ENCODE measurements at places on chromosomes 4 and X. TPM values are rescaled to one million over a fixed set of nuclear protein-coding genes. Genes with fewer than 3 reads are reported as not detected.

Gene CYBB
- not detected for total RNA-seq

Gene RHOH
- 1.2 TPM for total RNA-seq

Gene P2RY8
- total RNA-seq: not detected

Gene DMRTC1
- not detected for total RNA-seq

Gene RS1
- not detected for total RNA-seq
